ENCODE measurements at places on chromosomes 2 and 18.

- no peak for DNase-seq
Observed at GRCh38 chr2:124798551-124798950, 773.5 kb downstream of the CNTNAP5 start.

DNA sequence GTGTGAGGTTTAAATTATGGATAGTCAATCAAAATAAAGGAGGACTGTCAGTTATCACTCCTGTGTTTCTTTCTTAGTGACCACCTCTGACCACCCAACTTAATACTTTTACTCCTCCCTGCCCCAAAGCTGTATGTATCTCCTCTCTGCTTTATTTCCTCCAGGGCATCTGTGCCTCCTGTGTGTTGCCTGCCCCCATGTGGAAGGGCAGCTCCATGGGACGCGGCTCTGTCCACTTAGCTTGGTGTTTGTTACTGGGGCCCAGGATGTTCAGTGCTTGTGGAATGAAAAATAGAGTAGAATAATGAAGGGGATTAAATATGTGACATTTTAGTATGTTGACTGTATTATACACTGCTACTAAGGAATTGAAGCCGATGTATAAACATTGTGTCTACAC, 9.8 kb downstream of the ACP1 start:
- no peak for DNase-seq

- no peak for DNase-seq
Observed at GRCh38 chr18:54776282-54776977, 51.8 kb upstream of the RAB27B start.

DNA sequence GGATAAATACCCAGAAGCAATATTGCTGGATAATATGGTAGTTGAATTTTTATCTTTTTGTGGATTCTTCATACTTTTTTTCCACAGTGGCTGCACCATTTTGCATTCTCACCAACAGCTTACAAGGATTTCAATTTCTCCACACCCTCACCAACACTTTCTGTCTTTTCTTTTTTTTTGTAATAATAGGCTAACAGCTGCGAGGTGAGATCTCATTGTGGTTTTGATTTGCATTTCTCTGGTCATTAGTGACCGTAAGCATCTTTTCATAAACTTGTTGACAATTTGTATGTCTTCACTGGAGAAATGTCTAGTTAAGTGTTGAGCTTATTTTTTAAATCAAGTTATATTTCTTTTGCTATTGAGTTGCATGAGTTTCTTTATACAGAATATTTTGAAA, 17.6 kb upstream of the SLC9A2 start:
- DNase-seq: no peak

Measured in stimulated activated CD8-positive, alpha-beta memory T cell treated with anti-CD3 and anti-CD28 coated beads, Interleukin-4, amount 100 ng/mL, for 1 hour (primary cell).